SJSA1 (cell line): ENCODE measurements at places on chromosomes 7 and 10. TPM values are rescaled to one million over a fixed set of nuclear protein-coding genes. Genes with fewer than 3 reads are reported as not detected.
A peak's percentile ranks its signal among the peaks of the same experiment; 100 is the strongest.

Gene CDNF
- 0.29 and 0.38 TPM in 2 replicates for total RNA-seq

- H3K4me1 ChIP-seq: peaks cover 20% of the 10 kb centered on the region
- peak overlapping the region; percentile 5 for H3K4me3 ChIP-seq
- H3K27me3 ChIP-seq: no peaks in the 10 kb centered on the region
- no peaks in the 10 kb centered on the region for H3K36me3 ChIP-seq
- DNase-seq: peak; percentile 74
Observed at GRCh38 chr10:18005781-18006456, 54.2 kb downstream of the SLC39A12 start.

Gene PNLIPRP1
- not detected in 2 replicates for total RNA-seq

DNA sequence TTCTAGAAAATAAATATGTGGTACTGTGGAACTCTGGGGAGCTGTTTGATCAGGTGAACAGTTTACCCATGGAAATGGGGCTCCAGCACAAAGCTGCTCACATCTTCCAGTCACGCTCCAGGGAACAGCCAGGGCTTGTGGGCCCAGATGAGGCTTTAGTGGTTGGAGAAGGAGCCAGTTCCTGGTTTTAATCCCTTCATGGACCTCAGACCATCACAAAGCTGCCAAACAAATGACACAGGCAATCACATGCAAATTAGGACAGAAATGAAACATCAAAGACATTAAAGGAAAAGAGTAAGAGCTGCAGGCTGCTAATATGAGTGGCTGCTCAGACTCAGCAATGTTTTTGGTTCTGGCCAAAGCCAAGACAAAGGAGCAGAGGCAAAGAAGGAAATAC, 2.2 kb upstream of the ATP6V0E2 start:
- no peaks in the 10 kb centered on the region for H3K27me3 ChIP-seq
- no peaks in the 10 kb centered on the region for H3K36me3 ChIP-seq
- no peak overlapping the region for H3K27ac ChIP-seq
- no peak for DNase-seq

Gene FAM25A
- not detected in 2 replicates for total RNA-seq

Gene FXYD4
- not detected in 2 replicates for total RNA-seq

DNA sequence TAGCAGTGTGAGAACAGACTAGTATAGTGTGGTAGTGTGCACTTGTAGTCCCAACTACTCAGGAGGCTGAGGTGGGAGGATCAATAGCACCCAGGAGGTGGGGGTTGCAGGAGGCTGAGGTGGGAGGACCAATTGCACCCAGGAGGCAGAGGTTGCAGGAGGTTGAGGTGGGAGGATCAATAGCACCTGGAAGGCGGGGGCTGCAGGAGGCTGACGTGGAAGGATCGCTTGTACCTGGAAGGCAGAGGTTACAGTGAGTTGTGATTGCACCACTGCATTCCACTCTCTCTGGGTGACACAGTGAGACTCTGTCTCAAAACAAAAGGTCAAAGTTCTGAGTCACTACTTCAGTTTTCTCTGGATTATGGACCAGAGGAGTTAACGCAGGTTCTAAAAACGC, 22.6 kb upstream of the DIP2C start:
- no peak overlapping the region for H3K27ac ChIP-seq
- H3K27me3 ChIP-seq: no peaks in the 10 kb centered on the region; the same call in 1 of the 2 replicates
- no peaks in the 10 kb centered on the region for H3K36me3 ChIP-seq
- no peak overlapping the region for H3K4me3 ChIP-seq
- no peak for DNase-seq

Gene ACSL5
- total RNA-seq: 1.1 and 3.2 TPM in 2 replicates

- H3K27ac ChIP-seq: no peak overlapping the region
- H3K4me3 ChIP-seq: no peak overlapping the region
- no peak for DNase-seq
- H3K27me3 ChIP-seq: no peaks in the 10 kb centered on the region
- peaks cover 17% of the 10 kb centered on the region for H3K4me1 ChIP-seq
Observed at GRCh38 chr7:7434329-7434728, 101.3 kb downstream of the COL28A1 start.

DNA sequence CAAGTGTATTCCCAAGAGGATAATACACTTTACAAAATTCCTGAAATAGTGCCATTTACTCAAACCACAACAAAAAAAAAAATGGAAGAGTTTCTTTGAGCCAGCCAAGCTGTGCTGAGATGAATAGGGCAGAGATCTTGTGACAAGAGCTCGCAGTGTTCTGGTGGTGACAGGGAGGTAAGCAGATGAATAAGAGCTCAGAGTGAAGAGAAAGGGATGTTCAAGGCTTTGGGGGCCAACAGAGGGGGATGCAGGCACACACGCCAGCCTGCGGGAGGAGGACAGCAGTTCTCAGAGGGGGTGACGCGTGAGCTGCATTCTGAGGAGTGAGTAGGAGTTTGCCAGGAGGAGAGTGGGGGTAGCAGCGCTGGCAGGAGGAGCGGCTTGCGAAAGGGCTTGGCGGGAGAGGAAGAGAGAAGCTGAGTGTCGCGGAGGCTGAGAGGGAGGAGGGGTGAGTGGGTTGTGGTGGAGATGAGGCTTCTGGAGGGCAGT, 194.4 kb upstream of the IMMP2L start:
- no peak for DNase-seq
- H3K4me3 ChIP-seq: no peak overlapping the region
- no peaks in the 10 kb centered on the region for H3K36me3 ChIP-seq
- no peak overlapping the region for H3K27ac ChIP-seq
- no peaks in the 10 kb centered on the region for H3K4me1 ChIP-seq
- no peaks in the 10 kb centered on the region for H3K27me3 ChIP-seq

Gene GIMAP7
- not detected in 2 replicates for total RNA-seq

- H3K36me3 ChIP-seq: no peaks in the 10 kb centered on the region
- no peak for DNase-seq
- peaks cover 28% of the 10 kb centered on the region for H3K27me3 ChIP-seq
- H3K27ac ChIP-seq: no peak overlapping the region
- H3K4me3 ChIP-seq: no peak overlapping the region
- peaks cover 5% of the 10 kb centered on the region for H3K4me1 ChIP-seq
Observed at GRCh38 chr10:45376371-45376801, 2.4 kb downstream of the ALOX5 start.

Gene UNCX
- not detected in 2 replicates for total RNA-seq

Gene RPA3
- 48.5 and 55.2 TPM in 2 replicates for total RNA-seq

Gene COL28A1
- not detected in 2 replicates for total RNA-seq
